ENCODE measurements at places on chromosomes 5 and 9.
A peak's percentile ranks its signal among the peaks of the same experiment; 100 is the strongest.

- DNase-seq = no peak
Observed at GRCh38 chr5:154770111-154770510, 14.9 kb downstream of the LARP1 start.

- DNase-seq = no peak
Observed at GRCh38 chr5:72379936-72380335, 59.8 kb downstream of the PTCD2 start.

- no peak for DNase-seq
Observed at GRCh38 chr9:36113999-36114398, 22.5 kb upstream of the GLIPR2 start.

DNA sequence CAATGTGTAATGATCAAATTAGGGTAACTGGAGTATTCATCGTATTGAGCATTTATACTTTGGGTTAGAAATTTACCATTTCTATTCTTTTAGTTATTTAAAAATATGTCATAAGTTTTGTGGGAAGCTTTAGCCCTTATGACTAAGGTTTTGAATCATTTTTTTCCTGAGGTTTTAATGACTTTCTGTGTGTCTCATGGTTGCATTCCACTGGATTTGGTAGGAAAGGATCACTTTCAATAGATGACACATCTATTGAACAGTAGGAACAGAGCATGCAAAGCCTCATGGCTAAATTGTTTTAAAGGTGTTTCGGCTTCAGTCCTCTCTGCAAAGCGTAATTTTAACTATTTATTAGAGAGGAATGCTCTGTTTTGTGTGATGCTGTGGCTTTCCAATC, 512.4 kb upstream of the CHD1 start:
- DNase-seq = no peak

DNA sequence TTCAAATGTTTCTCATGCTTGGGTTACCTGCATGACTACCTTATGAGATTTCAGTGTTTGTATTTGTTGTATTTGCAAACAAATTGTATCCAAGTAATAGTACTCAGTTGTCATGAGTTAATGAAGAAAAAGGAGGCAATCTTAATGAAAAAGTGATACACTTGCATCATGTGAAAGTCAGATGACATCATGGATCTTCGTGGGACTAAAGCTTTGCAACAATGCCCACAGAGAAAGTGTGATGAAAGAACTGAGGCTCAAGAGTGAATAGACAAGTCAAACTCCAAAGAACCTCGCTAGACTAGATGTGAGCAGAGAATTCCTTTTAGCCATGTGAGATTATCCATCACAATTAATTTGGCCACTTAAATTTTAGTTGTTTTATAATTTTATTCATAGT, 75.4 kb upstream of the ADRB2 start:
- peak; percentile 20 for DNase-seq

DNA sequence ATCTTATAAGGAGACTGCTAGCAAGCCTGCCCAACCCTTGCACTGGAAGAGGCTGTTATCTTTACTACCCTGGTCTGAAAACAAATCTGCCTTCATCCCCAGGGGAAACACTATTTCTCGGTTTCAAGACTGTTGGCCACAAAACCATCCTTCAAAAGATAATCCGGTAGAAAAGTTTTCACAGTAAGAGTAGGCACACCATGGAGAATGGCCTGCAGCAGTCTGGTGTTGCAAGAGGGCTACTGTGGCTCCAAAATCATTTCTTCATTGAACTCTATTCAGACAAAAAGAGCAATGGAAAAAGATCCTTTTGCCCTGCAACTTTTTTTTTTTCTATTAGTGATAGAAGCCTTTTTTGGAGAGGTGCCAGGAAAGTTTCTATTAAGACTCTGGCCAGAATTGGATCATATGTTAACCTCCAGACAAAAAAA, 163.9 kb downstream of the ARHGEF28 start:
- no peak for DNase-seq

GRCh38 chr9:75369989-75370388, 281.7 kb downstream of the OSTF1 start:
- no peak for DNase-seq

DNA sequence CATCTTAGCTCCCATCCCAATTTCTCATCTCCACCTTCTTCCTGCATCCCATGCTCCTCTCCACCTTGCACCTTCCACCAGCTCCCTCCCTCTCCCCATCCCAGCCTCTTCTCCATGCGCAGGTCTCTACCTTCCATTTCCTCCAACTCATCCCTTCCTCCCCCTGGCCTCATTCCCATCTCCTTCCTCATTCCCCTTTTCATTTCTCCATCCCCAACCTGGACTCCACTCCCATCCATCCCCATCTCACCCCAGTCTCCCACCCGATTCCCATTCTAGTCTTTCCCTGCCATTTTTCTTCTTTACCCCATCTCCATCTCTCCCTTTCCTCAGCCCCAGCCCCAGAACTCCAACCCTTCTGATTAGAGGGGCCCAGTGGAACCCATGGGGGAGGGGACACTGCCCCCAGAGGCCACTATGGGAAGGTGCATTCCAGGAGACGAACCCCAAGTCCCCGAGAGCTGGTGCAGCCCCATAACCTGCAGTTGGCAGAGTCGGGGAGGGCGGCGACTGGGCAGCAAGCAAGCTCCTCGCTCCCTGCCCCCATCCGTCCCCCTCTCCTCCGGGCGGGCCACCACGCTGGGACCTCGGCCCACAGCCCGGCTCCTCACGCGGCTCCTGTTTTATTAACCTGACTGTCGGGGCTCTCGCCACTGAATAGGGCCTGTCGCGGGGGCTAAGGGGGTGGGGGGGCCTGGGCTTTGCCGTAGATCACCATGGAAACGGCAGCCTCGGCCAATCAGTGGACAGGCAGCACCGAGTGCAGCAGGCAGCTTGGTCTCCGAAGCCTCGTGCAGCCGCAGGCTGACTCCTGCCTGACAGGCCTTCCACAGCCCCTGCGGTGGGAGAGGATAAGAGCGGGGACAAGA, 66.7 kb downstream of the PCDH1 start:
- no peak for DNase-seq

- no peak for DNase-seq
Observed at GRCh38 chr5:52798938-52799337, 11.2 kb downstream of the ITGA1 start.

All from SIG-M5 (cell line).